CD4-positive, CD25-positive, alpha-beta regulatory T cell (primary cell): ENCODE measurements at places on chromosomes 6 and 20.

GRCh38 chr6:110537208-110538123 is 61.1 kb upstream of the SLC22A16 start:
- DNase-seq: no peak

DNA sequence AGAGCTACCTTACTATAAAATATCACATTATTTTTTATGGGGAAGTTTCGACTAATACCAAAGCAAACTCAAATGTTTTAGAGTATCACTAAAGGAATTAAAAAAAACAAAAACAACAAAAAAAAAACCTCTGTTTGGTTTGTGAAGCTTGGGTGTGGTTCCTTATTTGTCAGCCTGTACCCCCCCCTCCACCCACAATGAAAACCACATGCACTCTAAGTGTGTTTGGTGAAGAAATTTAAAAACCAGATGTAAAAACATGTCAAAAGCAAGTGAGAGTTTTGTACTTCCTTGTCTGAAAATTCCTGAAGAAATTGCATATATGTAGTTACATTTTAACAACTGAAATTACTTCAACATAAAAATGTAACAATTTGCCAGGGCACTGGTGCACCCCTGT is 3.1 kb downstream of the STK38 start:
- peak; percentile 62 for DNase-seq

- no peak for DNase-seq
These were observed 1.1 kb downstream of the SPTLC3 start for GRCh38 chr20:13009682-13010406.

- no peak for DNase-seq
These were observed 306.6 kb upstream of the ECI2 start for GRCh38 chr6:4441981-4442434.

GRCh38 chr6:44007818-44008621 is 119.2 kb downstream of the MRPL14 start:
- no peak for DNase-seq

- DNase-seq: peak; percentile 24
These were observed 42.8 kb upstream of the DYNLRB1 start for GRCh38 chr20:34473262-34473883.

- no peak for DNase-seq
These were observed 90.1 kb upstream of the PREP start for GRCh38 chr6:105492706-105493673.

DNA sequence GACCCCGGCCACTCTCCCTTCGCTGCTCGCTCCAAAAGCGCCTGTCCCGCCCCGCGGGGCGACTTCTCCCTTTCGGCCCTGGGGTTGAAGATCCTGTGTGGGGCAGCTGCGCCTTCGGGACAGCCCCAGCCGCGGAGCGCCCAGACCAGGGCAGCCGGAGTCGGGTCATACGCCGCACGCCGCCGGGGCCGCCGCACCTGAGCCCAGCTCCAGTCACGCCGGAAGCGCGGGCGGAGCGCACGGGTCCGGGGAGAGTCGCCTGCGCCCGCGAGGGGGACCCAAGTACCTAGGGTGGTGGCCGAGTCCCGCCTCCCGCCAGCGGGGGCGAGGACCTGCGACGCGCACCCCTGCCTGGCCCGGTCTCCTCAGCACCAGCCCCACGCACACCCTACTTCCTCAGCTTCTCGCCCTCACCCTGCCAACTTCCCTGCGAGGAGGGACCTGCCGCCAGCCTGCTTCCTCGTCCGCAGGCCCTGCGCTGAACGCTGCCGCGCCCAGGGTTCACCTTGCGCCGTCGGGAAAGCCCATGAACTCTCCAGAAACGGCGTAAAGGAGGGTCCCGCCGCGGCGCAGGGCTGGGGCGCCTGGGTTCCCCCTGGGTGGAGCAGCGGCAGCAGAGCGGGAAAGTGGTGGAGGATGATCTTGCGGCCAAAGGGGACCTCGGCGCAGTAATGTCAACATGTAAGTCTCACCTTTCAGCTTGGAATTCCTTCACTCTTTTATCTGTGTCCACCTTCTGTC is at the start of gene ADGRG6:
Gene ADGRG6 (plus strand): TSS at position 357 of the 741 bp plus-strand sequence. CDS start 323 bp downstream, at position 680.
- no peak for DNase-seq

GRCh38 chr6:53761036-53761435 is 33.8 kb upstream of the LRRC1 start:
- no peak for DNase-seq

GRCh38 chr6:166313255-166314070 is 5.3 kb upstream of the PRR18 start:
- DNase-seq: peak; percentile 60

- no peak for DNase-seq
These were observed 10.4 kb downstream of the KCNS1 start for GRCh38 chr20:45090481-45090880.

GRCh38 chr20:1784586-1784985 is 110.6 kb upstream of the SIRPA start:
- DNase-seq: no peak

DNA sequence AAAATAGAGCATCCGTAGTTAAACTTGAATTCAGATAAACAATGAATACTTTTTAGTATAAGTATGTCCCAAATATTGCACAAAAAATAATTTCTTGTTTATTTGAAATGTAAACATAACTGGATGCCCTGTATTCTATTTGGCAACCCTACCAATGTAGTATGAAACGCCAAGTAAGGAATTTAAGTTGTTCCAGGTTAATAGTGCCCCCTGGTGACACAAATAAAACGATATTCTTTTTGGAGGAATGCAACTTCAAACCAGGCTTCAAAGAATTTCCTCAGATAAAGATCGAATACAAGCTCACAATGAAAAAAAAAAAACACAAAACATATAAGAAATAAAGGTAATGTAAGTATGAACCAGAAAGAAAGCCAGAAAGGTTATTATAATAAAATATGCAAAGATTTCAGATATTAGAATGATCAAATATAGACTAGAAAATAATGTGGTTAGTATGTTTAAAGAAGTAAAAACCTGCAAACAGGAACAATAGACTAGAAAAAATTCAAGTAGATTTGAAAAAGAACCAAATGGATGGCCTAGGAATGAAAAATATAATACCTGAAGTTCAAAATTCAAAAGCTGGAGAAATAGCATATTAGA is 18.4 kb upstream of the AKAP7 start:
- DNase-seq: peak; percentile 59

DNA sequence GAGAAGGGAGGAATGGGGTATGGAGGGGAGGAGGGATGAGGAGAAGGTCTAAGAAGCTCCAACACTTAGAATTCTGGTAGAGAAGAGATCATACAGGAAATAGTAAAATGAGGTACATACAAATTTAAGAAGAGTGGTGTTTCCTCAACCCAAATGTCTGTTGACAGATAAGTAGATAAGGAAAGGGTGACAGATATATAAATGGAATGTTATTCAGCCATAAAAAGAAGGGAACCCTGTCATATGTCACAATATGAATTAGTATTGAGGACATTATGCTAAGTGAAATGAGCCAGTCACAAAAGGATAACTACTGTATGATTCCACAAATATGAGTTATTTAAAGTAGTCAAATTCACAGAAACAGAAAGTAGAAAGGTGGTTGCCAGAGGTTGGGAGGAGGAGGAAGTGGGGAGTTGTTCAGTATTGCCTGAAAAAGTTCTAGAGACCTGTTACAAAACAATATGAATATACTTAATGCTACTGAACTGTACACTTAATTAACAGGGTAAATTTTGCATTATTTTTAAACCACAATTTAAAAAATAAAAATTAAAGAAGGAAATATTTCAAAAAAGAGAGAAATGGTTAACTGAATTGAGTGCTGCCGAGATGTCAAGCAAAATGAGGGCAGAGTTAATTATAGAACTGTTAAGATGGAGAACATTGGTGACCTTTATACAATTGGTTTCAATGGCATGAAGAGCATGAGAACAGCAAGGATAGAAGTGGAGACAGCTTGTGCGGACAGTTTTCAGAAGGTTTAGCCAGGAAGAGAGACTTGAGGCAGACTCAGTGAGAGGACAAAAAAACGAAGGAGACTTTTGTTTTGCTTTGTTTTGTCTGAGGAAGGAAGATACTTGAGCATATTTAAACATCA is 47.6 kb upstream of the ADGRF4 start:
- no peak for DNase-seq

DNA sequence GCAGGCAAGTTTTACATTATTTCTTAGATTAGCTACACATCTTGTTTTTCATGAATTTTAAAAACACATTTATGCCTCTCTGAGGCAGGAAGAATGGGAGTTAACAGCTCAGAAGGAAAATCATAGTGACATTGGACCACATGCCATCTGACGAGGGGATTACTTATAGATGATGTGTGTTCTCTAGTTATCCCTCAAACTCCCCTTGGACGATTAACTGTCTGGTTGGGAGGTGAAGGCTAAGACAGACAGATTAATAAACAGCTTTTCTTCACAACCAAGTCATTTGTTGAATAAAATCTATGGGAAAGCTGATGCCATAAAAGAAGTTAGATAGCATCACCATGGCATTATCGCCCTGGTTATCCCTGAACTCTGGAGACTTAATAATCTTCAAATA is 80.0 kb upstream of the PREP start:
- no peak for DNase-seq

GRCh38 chr20:43662943-43663655 is 3.8 kb upstream of the MYBL2 start:
- DNase-seq: no peak

DNA sequence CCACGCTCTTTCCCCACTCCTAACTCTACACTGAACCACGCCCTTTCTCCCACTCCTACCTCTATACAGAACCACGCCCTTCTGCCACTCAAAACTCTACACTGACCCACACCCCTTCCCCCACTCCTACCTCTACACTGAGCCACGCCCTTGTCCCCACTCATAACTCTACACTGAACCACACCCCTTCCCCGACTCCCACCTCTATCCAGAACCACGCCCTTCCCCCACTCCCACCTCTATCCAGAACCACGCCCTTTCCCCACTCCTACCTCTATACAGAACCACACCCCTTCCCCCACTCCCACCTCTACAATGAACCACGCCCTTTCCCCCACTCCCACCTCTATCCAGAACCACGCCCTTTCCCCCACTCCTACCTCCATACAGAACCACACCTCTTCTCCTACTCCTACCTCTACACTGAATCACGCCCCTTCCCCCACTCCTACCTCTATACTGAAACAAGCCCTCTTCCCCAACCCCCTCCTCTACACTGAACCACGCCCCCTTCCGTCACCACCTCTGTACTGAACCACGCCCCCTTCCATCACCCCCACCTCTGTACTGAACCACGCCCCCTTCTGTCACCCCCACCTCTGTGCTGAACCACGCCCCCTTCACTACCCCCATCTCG is 10.1 kb downstream of the PXMP4 start:
- DNase-seq: no peak

DNA sequence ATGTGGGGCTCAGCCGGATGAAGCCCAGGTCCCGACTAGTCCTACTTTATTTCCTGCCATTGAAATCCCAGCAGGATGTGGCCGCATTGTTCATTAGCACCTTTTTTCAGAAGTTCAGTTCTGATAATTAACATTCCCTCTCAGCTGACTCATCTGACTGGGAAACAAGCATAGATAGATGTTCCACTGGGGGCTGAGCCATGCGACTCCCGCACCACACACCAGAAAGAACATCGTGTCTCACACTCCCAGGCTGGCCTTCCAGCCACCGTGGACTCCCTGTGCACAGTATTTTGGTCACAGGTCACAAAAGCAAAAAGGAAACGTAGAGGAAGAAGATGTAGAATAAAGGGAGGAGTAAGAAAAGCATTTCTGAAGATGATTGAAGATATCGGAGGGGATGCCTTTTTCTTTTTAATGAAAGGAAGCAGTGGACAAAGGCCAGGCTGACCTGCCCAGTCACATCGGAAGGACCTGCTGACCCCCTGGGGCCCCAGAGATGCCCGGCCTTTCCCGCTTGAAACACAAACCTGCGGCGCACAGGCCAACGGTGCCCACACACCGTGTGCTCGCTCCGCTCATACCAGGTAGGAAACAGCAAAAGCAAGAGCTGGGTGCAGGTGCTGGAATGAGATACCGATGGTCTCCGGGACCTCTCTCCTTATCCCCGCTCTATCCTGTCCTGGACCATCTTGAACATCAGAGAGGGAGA is 11.8 kb downstream of the RPS6KA2 start:
- no peak for DNase-seq

- no peak for DNase-seq
These were observed 1.0 kb downstream of the KHDC3L start for GRCh38 chr6:73363537-73363875.

GRCh38 chr6:126788861-126789365 is 329.6 kb upstream of the RSPO3 start:
- no peak for DNase-seq

DNA sequence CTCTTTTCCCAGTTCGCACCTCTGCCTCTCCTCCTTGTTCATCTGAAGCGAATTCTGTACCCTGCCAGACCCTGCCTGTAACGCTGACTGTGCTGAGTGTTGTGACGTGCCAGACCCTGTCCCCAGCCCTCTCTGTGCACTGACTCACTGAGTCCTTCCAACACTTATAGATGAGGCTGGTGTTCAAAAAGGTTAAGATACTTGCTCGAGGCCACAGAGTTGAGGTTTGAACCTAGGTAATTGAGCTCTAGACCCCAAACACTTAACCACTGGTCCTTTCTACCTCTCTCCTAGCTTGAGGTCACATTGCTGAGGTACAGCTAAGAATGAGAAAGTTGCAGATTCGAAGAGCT is 45.7 kb upstream of the NEDD9 start:
- DNase-seq: no peak

DNA sequence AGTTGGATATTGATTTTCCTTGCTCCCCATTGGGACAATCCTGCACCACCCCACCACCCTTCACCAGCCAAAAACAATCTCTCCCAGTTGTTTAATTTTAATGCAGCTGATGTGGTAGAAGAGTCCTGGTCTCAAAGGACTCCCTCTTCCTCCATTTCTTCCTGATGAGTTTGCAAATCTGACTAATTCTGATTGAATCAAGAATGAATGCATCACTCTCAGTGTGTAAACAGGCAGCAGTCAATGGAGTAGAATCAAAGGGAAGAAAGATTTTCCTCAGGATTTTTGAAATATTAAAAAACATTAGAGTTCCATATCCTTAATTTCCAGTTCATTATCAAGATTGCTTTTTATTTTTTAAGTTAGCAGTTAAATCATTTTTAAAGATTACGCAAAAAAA is 54.0 kb downstream of the PLG start:
- DNase-seq: no peak

GRCh38 chr20:7673841-7674240 is 266.4 kb downstream of the HAO1 start:
- DNase-seq: no peak

- no peak for DNase-seq
These were observed 301.8 kb downstream of the TAF4 start for GRCh38 chr20:61763740-61764400.

DNA sequence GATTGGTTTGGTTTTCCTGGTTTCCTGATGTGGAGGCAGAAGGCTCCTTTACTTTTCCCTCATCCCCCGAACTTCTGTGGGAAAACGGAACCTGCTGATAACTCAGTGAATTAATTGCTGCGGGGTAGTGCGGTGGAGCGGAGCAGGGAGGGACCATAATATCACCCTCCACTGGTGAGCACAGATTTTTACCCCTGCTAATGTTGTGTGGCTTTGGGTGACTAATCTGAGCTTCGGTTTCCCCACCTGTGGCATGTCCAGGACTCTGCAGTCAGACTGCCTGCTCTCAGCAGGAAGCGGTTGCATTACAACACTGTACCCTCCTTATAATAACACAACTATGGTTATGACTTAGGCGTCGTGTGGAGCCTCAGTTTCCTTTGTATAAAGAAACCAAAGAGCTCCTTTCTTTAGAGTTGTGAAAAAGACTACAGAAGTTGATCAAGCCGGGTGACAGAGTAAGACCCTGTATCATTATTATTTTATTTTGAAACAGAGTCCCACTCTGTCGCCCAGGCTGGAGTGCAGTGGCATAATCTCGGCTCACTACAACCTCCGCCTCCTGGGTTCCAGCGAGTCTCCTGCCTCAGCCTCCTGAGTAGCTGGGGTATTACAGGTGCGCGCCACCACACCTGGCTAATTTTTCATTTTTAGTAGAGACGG is 2.2 kb upstream of the ID1 start:
- DNase-seq: peak; percentile 77

GRCh38 chr6:23611776-23612381 is 514.1 kb upstream of the NRSN1 start:
- DNase-seq: no peak
